ENCODE measurements at places on chromosomes 13 and 19. TPM values are rescaled to one million over a fixed set of nuclear protein-coding genes. Genes with fewer than 3 reads are reported as not detected.
A peak's percentile ranks its signal among the peaks of the same experiment; 100 is the strongest.

GRCh38 chr13:34340534-34340933 is 522.6 kb downstream of the RFC3 start:
- no peak for DNase-seq

AMER2 gene
- polyA plus RNA-seq, result 0.35 TPM

DNA sequence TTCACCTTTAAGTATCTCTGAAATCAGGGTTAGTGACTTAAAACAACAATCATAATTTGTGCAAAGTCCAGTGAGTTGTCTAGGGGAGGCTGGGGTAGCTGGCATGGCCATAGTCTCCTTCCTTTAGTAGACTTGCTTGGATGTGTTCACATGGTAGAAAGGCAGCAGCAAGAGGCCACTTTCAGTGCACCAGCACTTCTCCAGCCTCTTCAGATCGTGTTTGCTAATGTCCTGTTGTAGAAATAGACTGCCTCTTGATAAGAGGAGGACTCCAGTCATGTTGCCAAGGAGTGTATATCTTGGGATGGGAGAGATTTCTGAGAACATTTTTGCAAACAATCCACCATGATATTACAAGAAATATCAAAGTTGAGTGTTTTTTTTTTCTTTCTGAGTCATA is 22.9 kb downstream of the WDFY2 start:
- DNase-seq, result no peak

DNA sequence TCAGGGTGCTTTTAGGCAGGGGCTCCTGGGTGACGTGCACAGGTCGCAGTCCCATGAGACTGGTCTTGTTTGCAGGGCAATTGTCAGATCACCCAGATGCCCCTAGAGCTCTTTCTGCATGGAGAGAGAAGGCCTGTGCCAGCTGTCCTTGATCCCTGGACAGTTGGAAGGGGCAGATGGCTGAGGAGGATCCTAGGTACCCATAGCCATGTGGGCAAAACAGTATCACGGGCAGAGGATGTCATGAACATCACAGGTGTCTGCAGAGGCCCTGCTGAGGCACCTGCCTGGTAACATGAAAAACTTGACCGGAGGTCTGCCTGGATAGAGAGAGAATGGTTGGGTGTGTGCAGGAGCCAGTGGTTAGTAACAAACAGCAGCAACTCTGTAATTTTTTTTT is 99.3 kb downstream of the ZNF536 start:
- no peak for DNase-seq

C19orf38 gene
- polyA plus RNA-seq, result 1.4 TPM

GRCh38 chr19:41220811-41221210 is 1.8 kb downstream of the AXL start:
- DNase-seq, result no peak

DNA sequence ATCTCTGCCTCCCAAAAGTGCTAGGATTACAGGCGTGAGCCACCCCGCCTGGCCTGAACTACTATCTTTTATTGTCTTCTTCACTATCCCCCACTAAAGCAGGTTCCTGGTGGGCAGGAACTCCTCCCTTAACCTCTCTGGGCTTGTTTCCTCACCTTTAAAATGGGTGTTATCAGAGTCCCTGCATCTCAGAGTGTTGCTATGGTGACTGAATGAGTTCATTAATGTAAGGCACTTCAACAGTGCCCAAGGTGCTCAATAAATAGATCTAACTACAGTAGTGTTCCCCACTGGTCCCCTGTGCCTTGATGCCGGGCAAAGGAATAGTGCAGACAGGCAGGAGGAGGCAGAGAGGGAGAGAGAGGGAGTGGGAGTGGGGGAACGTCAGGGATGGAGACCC is 20.5 kb downstream of the CCDC97 start:
- no peak for DNase-seq

DNA sequence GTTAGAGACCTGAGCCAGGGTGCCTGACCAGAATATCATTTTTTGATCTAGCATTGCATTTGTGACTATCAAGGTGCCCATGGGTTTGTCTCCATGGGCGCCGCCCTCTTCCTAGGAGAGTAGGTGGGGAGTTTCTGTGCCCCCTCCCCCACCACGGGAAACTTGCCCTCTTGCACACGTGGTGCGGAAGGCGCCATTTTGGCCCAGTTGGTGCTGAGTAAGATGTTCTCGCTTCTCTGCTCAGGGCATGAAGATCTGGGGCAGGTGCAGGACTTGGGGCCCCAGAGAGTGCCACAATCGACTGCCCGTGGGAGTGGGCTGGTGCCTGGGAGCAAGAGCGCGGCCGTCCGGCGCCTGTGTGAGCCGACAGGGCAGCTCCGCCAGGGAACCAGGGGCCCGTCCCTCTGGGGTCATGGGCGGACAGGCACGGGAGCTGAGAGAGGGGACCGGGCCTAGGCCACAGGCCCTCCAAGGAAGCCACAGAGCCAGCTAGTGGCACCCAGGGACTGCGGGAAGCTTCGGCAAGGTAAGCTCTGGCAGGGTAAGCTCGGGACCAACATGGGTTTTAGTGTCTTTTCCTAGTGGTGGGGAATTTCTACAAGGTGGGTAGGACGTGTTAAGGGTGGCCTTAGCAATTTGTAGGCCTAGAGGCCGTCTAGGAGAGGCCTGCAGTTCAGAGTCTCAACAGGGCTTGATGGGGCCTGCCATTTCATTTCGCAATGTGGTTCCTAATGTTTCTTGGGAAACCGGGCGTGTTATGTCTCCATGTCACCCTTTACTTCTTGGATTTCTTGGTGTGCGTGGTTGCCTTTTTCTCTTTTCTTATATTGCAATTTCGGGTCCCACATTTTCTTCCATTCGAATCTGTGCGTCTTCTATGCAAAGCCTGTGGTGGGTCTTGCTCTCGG is 14.5 kb downstream of the SACS start:
- DNase-seq, result no peak

- no peak for DNase-seq
These were observed 25.2 kb downstream of the ABCC4 start for GRCh38 chr13:95276037-95276505.

DNA sequence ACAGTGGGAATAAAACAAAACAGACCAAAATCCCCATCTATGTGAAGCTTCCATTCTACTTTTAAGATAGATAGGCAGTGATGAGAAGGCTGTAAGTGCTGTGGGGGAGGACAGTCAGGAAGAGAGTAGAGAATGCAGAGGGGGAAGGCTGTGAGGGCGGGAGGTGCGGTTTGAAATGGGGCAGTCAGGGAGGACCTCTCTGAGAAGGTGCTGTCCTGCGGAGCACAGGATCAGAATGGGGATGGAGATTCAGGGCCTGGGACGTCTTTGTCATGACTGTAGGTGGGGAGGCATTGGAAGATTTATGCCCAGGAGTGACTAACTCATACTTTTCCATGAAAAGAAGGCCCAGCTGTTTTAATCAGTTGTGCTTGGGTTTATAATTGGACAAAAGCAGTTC is 3.9 kb upstream of the GPR183 start:
- DNase-seq, result no peak

PRR22 gene
- 2.8 TPM for polyA plus RNA-seq

DNA sequence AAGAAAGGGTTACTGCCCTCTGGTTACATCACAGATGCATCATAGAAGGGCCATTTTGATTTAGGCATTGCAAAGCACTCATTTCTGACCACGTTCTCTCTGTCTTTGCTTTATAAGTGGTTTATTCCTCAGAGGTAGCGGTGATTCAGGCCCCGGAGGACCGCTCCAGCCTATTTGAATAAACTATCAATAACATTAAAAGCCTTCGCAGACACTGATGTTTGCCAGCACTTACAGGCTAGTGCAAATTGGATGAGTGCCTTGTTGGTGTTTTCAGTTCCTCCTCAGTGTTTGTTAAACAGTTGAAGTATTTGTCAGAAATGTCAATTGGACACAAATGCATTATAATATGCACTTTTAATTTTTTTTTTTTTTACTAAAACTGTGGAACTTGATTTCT is 120.2 kb downstream of the RXFP2 start:
- DNase-seq, result no peak

GRCh38 chr19:34555447-34555846 is 73.9 kb downstream of the WTIP start:
- DNase-seq, result no peak

KHSRP gene
- polyA plus RNA-seq, result 280 TPM

GRCh38 chr19:5039642-5040543 is 71.0 kb downstream of the KDM4B start:
- DNase-seq, result no peak

- DNase-seq, result no peak
These were observed 3.3 kb downstream of the MLLT1 start for GRCh38 chr19:6276447-6276846.

DNA sequence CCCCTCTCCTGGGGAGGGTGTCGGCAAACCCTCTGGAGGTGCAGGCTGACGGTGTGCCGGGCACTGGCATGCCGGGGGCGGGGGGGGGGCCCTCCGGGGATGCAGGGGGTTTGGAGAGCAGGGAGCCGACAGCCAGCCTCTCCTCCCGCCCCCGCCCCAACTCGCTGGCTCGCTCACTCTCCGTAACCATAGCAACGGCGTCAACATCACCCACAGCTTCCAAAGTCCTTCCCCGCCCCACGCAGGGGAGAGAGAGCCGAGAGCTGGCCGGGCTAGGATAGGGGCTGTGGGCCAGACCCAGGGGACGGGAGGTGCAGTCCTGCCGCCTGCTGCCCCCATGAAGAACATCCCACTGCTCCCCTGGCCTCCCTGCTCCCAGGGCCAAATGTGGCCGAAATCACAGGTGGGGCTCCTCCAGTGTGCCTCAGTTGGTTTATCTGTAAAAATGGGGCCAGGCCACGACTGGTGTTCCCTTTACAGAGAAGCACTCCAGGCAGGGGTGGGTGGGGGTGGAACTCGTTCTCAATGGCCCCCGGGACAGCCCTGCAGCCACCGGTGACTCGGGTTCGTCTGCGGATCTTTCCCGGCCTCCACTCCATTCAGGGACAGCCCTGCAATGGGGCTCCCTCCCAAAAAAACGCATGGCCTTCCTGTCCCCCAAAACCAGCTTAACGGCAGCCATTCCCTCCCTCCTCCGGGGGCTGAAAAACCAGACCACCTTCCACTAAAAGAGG is 3.2 kb downstream of the KLF16 start:
- peak; percentile 83 for DNase-seq

- DNase-seq, result no peak
These were observed 3.7 kb downstream of the KIRREL2 start for GRCh38 chr19:35860436-35860817.

DNA sequence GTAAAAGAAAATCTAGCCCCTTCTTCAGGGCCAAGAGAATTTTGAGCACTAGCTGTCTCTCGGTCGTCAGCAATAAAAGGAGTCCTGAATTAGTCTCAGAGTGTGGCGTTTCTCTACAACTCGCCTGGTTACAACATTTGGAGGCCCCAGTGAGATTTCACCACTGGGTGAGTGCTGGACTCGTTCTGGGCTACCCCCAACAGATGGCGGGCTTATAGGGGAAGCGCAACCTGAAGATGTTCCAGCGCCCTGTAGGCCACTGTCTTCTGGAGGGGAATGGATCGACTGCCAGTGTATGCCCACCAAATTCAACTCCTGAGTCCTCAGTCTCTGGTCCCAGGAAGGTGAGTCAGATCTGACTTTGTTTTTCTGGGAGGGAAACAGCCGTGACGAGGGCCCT is 11.7 kb upstream of the ZNF181 start:
- DNase-seq, result no peak

GRCh38 chr13:75365724-75366173 is 116.2 kb downstream of the TBC1D4 start:
- no peak for DNase-seq

GRCh38 chr19:42216653-42217519 is 591 bp downstream of the DEDD2 start:
- DNase-seq, result peak; percentile 22

DNA sequence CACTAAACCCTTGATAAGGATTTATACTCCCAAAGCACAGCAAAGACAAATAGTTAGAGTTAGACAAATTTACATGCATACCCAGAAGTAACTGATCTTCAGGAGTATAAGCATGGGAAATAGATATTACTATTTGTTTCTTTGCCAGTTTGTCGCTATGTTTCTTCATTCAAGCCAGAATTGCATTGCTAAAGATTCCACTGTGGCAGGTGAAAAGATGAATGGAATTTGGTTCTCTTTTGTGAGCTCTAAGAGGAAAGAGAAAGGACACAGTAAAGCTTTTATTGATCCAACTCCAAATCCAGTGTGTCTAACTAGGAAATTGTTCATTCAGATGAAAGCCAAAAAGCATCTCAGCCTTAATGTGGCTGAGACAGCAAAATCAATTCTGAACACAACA is 292.3 kb upstream of the SPRY2 start:
- DNase-seq, result no peak

PGLYRP1 gene
- polyA plus RNA-seq, result 0.32 TPM

DNA sequence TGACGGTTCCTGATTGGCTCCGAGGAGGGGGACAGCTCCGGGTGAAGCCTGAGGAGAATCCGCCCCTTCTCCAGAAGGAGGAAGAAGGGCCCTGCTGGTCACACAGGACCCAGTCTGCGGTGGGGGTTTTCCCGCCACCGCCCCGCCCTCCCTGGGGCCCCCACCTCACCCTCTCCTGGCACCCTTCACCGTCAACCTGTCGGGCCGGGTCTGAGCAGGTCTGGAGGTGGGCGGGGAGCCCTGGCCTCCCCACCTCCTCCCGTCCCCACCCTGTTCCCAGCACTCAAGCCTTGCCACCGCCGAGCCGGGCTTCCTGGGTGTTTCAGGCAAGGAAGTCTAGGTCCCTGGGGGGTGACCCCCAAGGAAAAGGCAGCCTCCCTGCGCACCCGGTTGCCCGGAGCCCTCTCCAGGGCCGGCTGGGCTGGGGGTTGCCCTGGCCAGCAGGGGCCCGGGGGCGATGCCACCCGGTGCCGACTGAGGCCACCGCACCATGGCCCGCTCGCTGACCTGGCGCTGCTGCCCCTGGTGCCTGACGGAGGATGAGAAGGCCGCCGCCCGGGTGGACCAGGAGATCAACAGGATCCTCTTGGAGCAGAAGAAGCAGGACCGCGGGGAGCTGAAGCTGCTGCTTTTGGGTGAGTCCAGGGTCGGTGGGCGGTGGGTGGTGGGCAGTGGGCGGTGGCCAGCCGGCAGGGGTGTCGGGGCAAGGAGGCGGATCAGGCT is at the start of gene GNA15:
Gene GNA15 (plus strand): TSS at position 73 of the 723 bp plus-strand sequence. CDS start 418 bp downstream, at position 491.
- no peak for DNase-seq

- DNase-seq, result peak; percentile 40
These were observed 6.2 kb downstream of the SYT5 start for GRCh38 chr19:55173714-55174409.

C3 gene
- polyA plus RNA-seq, result 19.4 TPM

GRCh38 chr19:17778968-17779929 is 15.7 kb upstream of the B3GNT3 start:
- DNase-seq, result peak; percentile 55
